Spinal cord (tissue), 10 donors: ENCODE measurements at places on chromosomes 4 and X. TPM values are rescaled to one million over a fixed set of nuclear protein-coding genes. Genes with fewer than 3 reads are reported as not detected.
A peak's percentile ranks its signal among the peaks of the same experiment; 100 is the strongest.

GRCh38 chr4:85302756-85303155, 172.2 kb upstream of the ARHGAP24 start:
- no peak overlapping the region for H3K4me3 ChIP-seq
- no peak overlapping the region for H3K27ac ChIP-seq
- no peaks in the 10 kb centered on the region for H3K4me1 ChIP-seq

The SSX4 gene
- total RNA-seq = not detected

DNA sequence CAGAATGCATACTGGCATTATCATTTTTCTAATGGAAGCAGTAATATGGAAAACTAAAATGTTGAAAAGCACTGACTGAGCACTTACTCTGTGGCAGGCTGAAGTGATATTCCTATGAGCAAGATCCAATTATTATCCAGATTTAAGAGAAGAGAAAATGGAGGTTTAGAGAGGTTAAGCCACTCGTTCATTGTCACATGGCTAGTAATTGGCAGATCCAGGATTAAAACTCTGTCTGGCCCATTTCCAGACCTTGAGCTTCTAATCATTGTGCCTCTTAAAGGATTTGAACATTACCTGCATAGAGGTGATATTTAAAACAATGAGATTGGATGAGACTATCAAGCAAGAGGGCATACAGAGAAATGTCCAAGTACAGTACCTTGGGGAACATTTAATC, 80.6 kb downstream of the MFAP3L start:
- no peak overlapping the region for H3K4me3 ChIP-seq
- H3K4me1 ChIP-seq = no peaks in the 10 kb centered on the region
- H3K27ac ChIP-seq = no peak overlapping the region
- DNase-seq = no peak

GRCh38 chrX:10972706-10973105, 138.4 kb upstream of the HCCS start:
- no peaks in the 10 kb centered on the region for H3K27me3 ChIP-seq
- H3K27ac ChIP-seq = no peak overlapping the region
- H3K4me3 ChIP-seq = no peak overlapping the region
- H3K4me1 ChIP-seq = no peaks in the 10 kb centered on the region
- DNase-seq = no peak

The TREX2 gene
- 0.77 TPM for total RNA-seq

The PROM1 gene
- total RNA-seq = 48.6 TPM

DNA sequence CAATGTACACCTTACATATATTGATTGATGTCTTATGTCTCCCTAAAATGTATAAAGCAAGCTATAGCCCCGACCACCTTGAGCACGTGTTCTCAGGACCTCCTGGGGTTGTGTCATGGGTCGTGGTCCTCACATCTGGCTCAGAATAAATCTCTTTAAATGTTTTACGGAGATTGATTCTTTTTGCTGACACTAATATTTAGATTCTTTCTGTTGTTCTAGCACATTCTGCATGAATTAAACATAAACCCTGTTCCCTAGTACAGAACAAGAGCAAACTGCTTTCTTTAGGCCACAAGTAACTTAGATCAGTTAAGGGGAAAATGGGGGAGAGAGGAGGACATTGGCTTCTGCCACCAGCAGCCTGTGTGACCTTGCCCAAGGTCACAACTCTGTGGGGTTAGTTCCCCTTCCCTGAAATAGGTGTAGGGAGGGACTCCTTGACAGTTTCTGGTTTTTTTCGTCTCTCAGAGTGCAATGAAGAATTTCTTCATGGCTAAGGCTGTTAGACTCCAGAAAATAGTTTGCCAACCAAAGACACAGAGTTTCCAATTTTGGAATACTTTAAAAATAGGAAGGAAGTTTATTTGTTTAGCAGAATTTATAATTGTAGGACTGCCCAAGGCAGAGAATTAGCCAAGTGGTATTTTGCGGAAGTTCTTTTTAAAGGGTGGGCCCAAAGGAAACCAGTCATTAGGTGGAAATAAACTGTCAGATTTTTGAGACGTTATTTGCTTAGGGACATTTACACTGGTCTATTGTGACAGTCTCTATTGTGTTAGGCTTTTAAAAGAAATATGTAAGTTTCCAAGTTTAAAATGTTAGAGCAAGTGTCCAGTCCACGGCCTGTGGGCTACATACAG, 29.4 kb downstream of the PTTG2 start:
- H3K36me3 ChIP-seq = no peaks in the 10 kb centered on the region
- H3K4me3 ChIP-seq = no peak overlapping the region
- DNase-seq = no peak
- peak overlapping the region; percentile 53 for H3K27ac ChIP-seq
- H3K4me1 ChIP-seq = peaks cover 11% of the 10 kb centered on the region
- H3K27me3 ChIP-seq = no peaks in the 10 kb centered on the region

The HEPH gene
- 44.4 TPM for total RNA-seq

DNA sequence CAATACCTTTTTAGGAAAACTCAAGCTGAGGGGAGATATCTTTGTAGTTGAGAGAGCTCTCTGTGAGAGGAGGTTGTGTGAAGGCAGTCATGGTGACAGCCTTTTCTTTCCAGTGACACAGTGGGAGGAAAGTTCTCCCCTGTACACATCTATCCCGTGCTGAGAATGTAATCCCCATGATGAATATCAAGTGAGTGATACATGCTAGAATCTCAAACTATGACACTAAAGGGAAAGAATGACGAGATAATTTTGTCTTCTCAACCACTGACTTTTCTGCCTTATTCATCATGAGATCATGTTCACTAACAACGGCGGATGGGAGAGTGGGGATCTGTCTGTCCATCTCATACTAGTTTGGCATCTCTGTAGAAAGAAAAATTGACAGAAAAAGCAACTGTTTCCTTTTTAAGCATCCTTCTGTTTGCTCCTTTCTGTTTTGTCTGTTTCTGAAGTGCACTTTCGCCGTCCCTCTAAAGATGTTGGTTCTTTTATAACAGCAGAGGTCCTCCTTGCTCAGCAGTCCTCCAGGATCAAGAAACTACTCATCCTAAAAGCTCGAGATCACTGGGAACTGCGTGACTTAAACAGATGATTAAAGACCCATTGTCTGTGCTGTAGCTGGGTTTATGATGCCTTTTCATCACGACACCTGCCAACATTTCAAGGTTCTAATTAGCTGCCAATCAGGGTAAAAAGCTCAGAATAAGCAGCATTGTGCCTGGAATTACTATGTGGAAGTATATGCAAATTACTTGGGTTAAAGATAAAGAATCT, 137.6 kb downstream of the DCK start:
- no peaks in the 10 kb centered on the region for H3K4me1 ChIP-seq
- no peak for DNase-seq
- H3K36me3 ChIP-seq = no peaks in the 10 kb centered on the region
- H3K27ac ChIP-seq = no peak overlapping the region
- H3K27me3 ChIP-seq = no peaks in the 10 kb centered on the region

DNA sequence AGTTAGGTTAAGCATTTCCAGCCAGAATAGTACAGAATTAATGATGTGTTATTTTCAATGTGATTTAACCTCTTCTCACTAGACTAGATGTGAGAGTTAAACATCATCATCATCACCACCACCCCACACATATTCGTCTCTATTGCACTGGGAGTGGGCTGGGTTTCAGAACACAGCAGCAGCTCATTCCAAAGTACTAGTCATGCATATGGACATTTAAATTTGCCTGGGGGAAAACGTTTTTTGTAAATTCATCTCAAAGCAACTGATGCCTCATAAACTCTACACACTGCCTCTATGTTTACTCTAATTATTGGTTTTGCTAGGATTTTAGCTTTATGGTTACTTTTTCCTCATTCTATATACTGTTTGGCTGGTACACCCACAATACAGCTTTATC, 509.1 kb downstream of the PPP4R3C start:
- H3K27ac ChIP-seq = no peak overlapping the region
- no peaks in the 10 kb centered on the region for H3K4me1 ChIP-seq
- no peak overlapping the region for H3K4me3 ChIP-seq
- no peaks in the 10 kb centered on the region for H3K36me3 ChIP-seq
- H3K27me3 ChIP-seq = no peaks in the 10 kb centered on the region

The CCDC110 gene
- total RNA-seq = 4.8 TPM
